ENCODE measurements at places on chromosomes 4 and X.
A peak's percentile ranks its signal among the peaks of the same experiment; 100 is the strongest.

DNA sequence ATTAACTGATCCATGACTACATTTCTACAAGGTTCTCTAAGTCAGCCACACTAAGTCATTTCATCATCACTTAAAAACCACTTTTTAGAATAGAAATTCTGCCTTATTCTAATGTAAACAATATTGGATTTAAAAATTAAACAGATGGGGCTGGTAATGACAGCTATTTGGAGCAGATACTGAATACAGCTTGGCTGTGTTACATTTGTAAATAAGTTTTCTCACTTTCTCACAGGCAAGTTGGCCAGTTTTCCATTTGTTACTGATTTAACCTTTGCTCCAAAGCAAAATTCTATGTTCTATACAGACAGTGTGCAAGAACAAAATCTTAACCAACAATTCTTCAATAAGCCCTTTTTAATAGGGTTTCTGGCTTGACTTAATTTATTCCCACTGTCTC, 370.7 kb downstream of the GRIA2 start:
- DNase-seq, result no peak

DNA sequence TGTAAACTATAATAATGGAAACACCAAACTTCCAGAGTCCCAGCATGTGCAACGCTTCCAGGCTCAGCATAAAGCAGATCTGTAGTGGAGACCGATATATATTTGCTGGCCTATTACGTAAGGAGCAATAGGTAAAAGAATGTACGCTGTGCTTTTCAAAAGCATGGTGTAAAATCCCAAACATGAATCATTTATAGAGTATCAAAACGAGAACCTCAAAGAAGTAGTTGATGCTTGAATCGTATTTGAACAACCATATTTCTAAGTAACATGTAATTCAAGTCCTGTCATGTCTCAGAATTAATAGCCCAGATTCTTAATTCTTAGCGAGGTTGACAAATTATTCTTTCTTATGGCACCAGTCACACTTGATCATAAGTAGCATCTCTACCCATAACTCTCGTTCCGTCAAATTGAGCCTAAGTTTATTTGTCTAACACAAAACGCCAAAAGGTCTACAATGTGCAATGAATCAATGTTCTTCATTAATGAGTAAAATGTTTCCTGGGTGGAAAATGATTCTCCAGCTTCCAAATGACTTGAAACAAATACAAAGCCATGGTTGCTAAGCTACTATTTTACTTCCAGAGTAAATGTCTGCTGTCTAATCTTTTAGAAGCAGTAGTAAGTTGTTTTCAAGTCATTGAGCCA, 811.5 kb upstream of the FRG1 start:
- no peak for DNase-seq

DNA sequence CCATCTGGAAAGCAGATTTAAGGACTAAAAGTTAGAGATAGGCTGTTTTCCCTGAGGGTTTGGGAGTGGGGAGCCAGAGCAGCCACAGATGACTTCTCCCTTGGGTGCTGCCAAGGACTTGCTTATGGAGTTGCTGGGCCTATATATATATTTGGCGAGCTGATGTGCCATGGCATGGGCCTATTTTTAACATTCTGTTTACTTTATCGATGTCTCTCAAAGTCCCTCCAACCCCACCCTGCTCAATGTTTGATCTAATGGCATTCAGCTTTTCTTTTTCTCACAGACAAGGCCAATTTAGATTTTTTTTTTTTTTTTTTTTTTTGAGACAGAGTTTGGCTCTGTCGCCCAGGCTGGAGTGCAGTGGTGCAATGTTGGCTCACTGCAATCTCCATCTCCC, 6.1 kb upstream of the CUL4B start:
- DNase-seq, result no peak

DNA sequence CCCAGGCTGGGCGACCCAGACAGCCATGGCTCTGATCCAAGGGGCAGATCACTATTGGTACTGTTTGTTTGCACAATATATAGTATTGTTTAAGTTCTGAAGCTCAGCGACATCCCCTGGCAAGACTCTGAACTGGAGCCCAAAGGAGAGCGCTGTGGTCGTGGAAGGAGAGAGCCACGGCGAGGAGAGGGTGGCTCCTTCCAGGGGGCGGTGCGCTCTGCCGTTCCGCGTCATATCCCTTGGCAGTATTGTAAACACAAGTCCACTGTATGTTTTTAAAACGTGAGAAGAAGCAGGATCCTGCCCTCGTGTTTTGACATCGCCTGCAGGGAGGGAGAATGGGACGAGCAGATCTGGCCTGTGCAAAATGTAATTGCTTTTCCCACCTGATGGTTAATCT, 185.5 kb downstream of the RAB28 start:
- DNase-seq, result no peak

GRCh38 chrX:68995780-68996551, 167.1 kb downstream of the EFNB1 start:
- no peak for DNase-seq

DNA sequence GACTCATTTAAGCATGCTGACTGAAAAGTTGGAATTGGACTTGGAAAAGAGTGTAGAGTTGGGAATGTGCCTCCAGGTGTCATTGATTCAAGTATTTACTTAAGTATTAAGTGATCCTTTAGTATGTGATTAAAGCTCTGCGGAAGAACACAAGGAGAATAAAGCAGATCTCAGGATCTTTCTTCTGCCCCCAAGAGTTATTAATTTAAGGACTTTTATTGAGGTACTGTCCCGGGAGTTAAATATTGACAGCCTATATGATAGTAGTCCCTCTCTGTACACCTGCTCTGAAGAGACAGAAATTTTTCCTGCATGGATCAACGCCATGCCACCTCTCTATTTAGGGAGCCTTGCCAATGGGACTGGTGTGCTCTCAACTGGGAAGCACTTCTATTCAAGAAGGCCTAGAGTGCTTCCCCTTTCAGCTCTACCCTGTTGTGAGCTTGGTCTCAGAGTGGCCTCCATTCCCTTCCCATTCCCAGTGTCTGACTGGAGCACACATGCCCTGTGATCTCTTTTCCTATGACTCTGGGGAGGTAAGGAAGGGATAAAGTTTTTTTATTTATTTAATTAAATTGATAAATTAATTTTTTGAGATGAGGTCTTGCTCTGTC, 75.9 kb downstream of the SHISA3 start:
- DNase-seq, result no peak

- no peak for DNase-seq
These were observed 20.2 kb downstream of the PIGG start for GRCh38 chr4:519203-519651.

- DNase-seq, result no peak
These were observed 264.6 kb downstream of the SPRY1 start for GRCh38 chr4:123661080-123661737.

DNA sequence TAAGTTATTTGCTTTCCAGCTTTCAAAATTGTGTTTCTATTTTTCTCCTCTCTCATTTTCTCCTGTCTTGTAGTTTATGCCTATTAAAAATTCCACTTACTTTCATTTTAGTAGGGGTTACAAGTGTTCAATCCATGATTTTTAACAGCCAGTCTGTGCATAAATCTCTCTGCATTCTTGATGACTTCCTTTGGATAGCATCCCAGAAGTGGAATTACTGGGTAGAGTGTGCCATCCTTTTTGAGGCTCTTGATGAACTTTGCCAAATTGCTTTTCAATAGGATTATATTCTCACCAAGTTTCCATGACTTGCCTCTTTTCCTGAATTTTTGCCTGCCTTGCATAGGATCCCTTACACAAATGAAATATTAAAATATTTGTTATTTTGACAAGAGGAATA, 58.5 kb downstream of the DIPK2B start:
- DNase-seq, result no peak

DNA sequence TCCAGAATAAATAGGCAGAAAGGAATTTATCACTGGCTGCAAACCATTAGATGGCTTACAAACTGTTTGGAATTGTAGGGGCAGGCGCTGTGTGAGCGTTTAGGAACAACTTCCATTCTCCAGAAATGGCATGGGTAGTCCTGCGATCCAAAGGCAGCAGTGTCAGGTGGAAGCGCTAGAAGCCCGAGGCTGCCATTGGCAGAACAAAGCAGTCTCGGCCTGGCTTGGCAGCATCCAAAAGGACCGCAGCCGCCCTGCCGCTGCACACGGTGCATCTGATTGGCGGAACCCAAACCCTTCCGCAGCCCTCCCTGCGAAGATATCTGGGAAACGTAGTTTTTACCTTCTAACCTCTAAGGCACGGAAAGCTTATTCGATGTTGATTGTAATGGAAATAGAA, 23.6 kb upstream of the YTHDC1 start:
- DNase-seq, result peak; percentile 63

- DNase-seq, result no peak
These were observed 29.7 kb upstream of the SLC25A4 start for GRCh38 chr4:185113340-185113739.

- no peak for DNase-seq
These were observed 1045.0 kb upstream of the ADGRL3 start for GRCh38 chr4:60155088-60155487.

DNA sequence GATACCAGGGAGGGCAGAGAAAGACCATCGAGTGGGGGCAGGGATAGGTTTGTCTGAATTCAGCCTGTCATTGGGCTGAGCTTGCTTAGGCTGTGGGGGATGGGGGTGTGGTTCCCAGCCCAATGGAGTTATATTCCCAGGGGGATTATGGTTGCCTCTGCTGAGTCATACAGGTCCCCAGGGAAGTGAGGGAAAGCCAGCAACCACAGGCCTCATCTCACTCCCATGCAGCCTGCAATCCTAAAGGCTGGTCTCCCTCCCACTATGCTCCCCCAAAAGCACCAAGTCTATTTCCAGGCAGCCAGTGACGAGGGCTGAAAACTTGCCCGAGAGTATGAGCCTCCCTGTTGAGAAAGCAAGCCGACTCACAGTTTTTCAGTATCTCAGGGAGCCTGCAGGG, 39.3 kb downstream of the AFM start:
- no peak for DNase-seq

- DNase-seq, result no peak
These were observed 852.0 kb downstream of the PCDH18 start for GRCh38 chr4:136680271-136680670.

DNA sequence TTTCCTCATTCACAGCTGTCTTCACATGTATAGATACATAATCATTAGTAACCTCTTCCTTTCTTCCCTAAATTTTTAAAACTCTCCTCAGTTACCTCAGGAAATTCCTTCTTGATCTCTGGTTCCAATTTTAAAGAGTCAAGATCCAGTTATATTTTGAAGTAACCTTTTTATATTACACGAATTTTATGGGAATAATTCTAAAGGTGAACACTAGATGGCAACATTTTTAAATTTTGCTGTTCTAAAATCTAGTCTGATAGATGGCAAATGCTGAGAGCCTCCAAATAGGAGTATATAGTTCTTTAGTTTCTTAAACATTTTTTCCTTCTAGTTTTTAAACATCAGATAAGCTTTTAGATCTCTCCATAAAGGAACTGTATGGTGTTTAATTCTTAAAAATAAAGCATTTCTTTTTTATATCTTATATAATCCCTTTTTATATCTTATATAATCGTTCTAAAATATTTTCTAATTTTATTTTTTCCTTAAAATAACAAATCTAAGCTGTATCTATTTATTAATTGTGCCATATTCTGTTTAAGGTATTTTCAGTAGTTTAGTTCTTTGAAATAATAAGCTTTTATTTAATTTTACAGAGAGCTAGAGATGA, 37.9 kb upstream of the PAPSS1 start:
- DNase-seq, result no peak

- DNase-seq, result no peak
These were observed 840 bp downstream of the ZNF711 start for GRCh38 chrX:85244450-85245211.

GRCh38 chrX:10310511-10310910, 153.7 kb downstream of the CLCN4 start:
- DNase-seq, result no peak

GRCh38 chrX:135194684-135195083, 23.5 kb upstream of the CT55 start:
- DNase-seq, result no peak

GRCh38 chrX:154487518-154488290, 1.3 kb upstream of the UBL4A start:
- DNase-seq, result no peak

- DNase-seq, result no peak
These were observed 142.5 kb downstream of the CXXC4 start for GRCh38 chr4:104352211-104352610.

- DNase-seq, result no peak
These were observed 186.5 kb upstream of the FSTL5 start for GRCh38 chr4:162350331-162350730.

DNA sequence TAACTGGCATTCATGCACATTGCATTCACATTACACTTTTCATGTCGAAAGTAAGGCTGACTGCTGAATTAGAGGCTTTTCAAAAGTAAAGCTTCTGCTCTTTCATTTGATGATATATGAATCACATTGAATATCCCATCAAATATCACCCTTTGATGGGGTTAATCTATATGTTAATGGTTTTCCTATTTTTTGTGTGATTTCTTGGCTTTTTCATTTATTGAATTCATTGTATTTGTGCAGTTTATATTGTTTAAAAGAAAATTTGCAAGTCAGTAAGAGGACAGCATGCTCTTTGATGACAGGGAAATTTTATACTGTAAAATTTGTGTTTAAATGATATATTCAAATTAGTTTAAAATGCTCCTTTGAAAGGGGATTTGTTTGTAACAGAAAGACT, 344.1 kb downstream of the PCDH10 start:
- no peak for DNase-seq

DNA sequence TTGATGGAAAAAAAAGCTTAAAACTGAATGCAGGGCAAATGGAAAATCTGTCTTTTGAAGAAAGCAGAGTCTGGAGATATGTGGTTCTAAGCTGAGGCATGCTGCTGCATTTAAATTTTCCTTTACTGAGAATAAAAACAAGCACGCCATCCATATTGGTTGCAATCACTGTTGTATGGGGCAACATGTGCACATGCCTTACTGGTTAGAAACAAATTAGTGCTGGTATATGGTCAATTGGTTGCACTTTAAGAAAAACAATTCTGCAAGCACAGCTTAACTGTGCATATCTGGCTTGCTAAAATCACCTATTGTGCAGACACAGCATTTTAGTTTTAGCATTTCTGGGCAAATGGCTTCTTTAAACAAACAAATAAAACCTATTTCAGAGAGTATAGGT, 239.1 kb downstream of the NDST4 start:
- DNase-seq, result no peak

GRCh38 chrX:144334577-144334976, 450.7 kb downstream of the UBE2NL start:
- no peak for DNase-seq

DNA sequence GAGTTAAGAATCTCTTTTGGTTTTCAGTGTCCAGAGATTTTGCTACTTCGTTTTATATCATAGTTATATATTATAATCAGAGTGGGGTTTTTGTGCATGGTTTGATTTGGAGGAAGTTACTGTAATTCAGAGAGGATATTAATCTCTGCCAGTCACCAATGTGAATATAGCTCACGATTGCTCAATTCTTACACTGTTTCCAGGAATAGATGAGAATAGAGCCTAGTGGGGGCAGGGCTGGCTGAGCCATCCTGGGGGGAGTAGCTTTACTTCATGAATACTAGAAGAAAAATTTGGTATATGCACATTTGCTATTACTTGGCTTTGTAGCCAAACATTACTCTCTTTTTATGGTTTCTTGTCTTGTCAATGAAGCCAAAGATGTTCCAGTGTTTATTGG, 60.9 kb upstream of the TRPC3 start:
- DNase-seq, result no peak

GRCh38 chrX:123814343-123814742, 45.5 kb upstream of the XIAP start:
- no peak for DNase-seq

- DNase-seq, result peak; percentile 89
These were observed at the start of gene CCNI for GRCh38 chr4:77075869-77076799. TSS of gene CCNI (minus strand) at chr4:77075989. CDS start at chr4:77066362, 9,627 bp downstream.

- no peak for DNase-seq
These were observed 51.4 kb downstream of the ENOX2 start for GRCh38 chrX:130851569-130851968.

All from activated naive CD4-positive, alpha-beta T cell treated with anti-CD3 and anti-CD28 coated beads, Interleukin-2, amount 50 U/mL, for 16 hours (primary cell).